ENCODE measurements at places on chromosomes 1 and 21. TPM values are rescaled to one million over a fixed set of nuclear protein-coding genes. Genes with fewer than 3 reads are reported as not detected.

MYOM3 gene
- not detected for total RNA-seq

GTF2B gene
- total RNA-seq, result 76.4 TPM

SELENBP1 gene
- total RNA-seq, result 1.4 TPM

- DNase-seq, result no peak
Measured at GRCh38 chr1:24763671-24764070, 18.4 kb downstream of the CLIC4 start.

DNA sequence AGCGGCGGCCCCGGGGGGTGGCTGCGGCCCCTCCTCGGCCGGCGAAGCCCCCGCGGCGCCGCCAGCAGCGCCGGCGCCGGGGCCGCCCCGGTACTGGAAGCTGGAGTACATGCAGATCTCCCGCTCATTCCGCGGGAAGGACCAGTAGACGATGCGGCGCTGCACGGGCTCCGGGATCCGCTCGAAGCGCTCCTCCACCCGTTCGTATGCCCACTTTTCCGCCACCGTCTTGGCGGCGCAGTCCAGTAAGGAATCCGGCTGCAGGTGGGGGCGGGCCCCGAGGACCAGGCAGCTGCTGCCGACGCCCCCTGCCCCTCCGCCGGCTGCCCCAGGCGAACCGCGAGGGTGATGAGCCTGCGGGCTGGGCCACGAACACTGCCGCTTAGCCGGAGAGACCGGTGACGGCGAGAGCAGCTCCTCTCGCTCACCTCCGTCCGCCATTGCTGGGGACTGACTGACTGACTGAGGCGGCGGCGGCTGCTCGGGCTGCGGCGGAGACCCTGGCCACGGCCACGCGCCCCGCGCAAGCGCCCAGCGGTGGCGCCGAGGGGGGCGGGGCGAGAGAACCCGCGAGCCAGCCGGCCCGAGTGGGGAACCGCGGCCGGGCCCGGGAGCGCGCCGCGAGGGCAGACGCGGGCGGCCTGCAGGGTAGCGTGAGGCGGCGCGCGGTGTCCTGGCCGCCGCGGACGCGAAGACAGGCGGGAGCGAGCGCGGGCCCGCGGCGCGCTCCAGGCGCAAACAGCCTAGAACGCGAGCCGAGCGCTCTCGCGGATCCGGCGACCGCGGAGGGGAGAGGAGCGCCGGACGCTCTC is at the start of gene ZSWIM5:
Gene ZSWIM5 (minus strand): TSS at position 696 of the 812 bp plus-strand sequence. CDS start 255 bp downstream, at position 441.
- peak; percentile 58 for DNase-seq

DNA sequence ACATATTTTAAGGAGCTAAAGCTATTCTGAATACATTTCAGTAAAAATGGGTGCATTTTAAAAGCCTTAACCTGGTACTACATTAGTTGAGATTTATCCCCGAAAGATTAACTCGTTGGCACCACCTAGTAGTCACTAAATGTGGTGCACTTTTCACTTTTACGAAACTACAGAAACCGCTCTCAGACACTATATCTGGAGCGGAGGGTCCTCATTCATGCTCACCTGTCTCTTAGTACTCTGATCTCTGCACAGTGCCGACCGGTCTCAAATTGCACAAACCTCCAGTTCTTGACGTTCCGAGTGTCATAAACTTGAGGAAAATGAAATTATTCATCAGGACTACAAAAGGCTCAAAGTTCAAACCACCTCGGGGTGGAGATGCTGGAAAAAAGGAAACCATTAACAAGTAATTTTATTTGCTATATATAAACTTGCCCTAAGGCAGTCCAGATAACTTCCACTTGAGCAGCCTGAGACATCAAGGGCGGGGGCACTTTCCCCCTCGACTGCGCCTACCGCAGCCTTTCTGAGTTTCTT is 722 bp downstream of the LZIC start:
- DNase-seq, result peak; percentile 73

DNA sequence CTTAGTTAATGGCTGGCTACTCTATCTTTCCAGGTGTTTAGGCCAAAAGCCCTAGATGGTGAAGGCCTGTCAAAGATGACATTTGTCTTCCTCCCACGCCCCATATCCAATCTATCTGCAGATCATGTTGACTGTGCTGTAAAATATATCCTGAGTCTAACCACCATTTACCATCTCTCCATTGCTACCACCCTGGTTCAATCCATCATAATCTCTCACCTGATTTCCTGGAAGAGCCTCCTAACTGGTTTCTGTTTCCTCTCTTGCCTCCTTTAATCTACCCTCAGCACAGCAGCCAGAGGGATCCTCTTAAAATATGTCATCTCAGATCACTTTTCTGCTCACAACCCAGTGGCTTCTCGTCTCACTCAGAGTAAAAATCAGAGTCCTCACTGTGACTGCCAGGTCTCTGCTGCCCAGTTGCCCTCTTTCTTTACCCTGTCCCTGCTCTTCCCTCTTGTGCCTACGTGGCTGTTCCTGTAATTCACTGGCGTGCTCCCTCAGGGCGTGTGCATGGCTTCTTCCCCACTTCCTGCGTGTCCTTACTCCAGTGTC is 17.8 kb downstream of the TMEM50A start:
- DNase-seq, result no peak

DNA sequence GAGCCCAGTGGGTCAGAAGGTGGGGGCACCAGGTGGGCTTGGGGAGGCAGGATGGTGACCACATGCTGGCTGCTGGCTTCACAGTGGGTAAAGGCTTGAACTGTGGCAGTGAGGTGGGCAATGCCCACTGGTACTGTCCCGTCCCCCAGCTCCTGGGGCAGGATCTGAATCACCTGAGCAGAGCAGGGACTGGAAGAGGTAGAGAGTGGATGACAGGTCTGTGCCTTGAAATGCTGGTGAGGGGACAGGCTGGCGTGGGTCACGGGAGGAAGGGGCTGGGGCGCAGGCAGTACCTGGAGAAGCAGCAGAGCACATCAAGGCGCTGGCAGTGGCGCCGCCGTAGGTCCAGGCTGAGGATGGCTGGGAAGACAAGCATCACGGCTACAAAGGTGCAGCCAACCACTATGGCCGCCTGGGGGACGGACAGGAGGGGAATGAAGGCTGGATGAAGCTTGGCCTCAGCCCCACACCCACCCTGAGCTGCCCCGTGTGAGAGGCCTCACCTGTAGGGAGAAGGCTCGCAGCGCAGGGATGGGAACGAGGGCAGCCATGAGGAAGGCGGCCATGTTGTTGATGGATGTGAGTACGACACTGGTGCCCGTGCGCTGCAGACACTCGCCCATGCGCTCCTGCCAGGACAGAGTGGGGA is 14.9 kb downstream of the PTCH2 start:
- no peak for DNase-seq

GRCh38 chr1:55828044-55828443 is 612.9 kb upstream of the USP24 start:
- DNase-seq, result no peak

SPRR2D gene
- 39.8 TPM for total RNA-seq

- DNase-seq, result no peak
Measured at GRCh38 chr1:54808443-54809207, 7.5 kb upstream of the TTC22 start.

S100PBP gene
- total RNA-seq, result 21.3 TPM

XPR1 gene
- 24.9 TPM for total RNA-seq

PRAMEF11 gene
- not detected for total RNA-seq

- DNase-seq, result no peak
Measured at GRCh38 chr1:154170547-154171222, 15.8 kb upstream of the NUP210L start.

KIAA1614 gene
- 0.08 TPM for total RNA-seq

DNA sequence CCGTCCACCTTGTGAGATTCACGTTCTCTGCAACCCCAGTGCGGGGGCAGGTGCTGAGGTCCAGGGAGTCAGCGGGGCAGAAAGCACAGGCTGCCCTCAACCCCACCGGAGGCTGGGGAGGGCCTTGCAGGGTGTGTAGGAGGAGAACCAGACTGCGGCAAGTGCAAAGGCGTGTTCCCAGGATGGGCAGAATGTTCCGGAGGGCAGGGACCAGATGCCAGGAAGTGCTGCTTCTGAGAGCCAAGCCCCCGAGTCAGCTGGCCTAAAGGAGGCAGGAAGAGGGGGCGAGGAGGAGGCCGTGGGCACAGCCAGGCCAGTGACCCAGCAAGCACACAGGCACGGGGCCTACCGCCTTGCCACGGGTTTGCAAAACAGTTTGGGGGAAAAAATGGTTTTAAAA is 193.8 kb upstream of the AJAP1 start:
- DNase-seq, result no peak

- peak; percentile 92 for DNase-seq
Measured at GRCh38 chr1:44497422-44498170, 92.5 kb downstream of the RNF220 start.

HPCA gene
- not detected for total RNA-seq

GRCh38 chr1:107443860-107444259 is 303.0 kb downstream of the NTNG1 start:
- DNase-seq, result no peak

DNA sequence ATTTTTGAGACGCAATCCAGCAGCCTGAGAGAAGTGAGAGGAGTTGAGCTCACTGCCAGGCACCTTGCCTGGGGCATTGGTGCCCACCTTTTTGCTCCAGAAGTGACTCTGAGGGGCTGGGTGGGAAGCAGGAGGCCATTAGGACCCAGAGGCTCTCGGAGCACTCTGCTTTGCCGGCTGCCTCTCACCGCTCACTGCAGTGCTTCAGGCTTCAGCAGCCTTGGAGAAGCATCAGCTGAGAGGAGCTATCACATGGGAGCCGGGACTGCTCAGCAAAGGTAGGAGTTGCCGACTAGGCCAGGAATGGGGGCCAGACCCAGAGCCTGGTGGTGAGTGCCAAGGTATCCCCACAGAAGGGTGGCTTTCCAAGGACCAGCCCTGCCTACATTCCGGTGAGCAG is at the start of gene GPR61:
Gene GPR61 (plus strand): TSS at position 197 of the 400 bp plus-strand sequence. CDS start 3,151 bp downstream, outside the sequence.
- no peak for DNase-seq

TCHH gene
- 0.27 TPM for total RNA-seq

PLXNA2 gene
- total RNA-seq, result 0.53 TPM

Data from SK-MEL-5 (cell line).